ENCODE measurements at places on chromosomes 3 and 15.
A peak's percentile ranks its signal among the peaks of the same experiment; 100 is the strongest.

DNA sequence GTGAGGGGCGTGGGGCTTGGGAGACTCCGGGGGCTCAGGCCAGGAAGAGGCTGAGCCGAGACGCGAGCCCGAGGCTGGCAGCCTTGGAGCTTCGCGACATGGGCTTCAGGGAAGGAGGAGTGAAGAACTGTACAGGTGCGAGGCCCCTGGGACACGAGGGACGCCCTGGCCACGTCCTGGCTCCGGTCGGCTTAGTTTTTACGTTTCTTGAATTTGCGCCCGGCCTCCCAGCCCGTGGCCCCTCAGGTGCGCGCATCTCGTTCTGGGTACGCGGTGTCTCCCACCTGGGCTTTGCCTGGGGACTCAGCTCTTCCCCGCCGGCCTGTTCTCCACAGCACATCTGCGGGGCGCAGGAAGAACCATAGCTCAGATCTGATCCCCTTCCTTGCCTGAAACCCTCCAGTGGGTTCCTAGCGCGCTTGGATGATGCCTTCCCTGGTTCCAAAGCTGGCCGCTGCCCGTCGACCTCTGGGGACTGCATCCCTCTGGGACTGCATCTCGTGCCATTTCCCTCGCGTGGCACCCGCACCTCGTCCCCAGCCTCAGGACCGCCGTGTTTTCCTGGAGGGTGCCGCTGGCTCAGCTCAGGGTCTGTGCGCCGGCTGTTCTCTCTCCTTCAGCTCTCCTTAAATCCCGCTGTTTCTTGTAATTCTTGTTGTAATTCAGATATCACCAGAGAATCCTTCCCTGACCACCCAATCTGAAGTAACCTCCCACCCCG, 614 bp downstream of the CHCHD6 start:
- DNase-seq = peak; percentile 8

- no peak for DNase-seq
Observed at GRCh38 chr15:57056357-57056756, 137.9 kb downstream of the TCF12 start.

DNA sequence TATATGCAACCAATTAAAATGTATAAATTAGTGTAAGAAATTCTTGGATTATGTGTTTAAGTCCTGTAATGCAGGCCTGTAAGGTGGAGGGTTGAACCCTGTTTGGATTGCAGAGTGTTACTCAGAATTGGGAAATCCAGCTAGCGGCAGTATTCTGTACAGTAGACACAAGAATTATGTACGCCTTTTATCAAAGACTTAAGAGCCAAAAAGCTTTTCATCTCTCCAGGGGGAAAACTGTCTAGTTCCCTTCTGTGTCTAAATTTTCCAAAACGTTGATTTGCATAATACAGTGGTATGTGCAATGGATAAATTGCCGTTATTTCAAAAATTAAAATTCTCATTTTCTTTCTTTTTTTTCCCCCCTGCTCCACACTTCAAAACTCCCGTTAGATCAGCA, 65.4 kb upstream of the ACAD9 start:
- no peak for DNase-seq

DNA sequence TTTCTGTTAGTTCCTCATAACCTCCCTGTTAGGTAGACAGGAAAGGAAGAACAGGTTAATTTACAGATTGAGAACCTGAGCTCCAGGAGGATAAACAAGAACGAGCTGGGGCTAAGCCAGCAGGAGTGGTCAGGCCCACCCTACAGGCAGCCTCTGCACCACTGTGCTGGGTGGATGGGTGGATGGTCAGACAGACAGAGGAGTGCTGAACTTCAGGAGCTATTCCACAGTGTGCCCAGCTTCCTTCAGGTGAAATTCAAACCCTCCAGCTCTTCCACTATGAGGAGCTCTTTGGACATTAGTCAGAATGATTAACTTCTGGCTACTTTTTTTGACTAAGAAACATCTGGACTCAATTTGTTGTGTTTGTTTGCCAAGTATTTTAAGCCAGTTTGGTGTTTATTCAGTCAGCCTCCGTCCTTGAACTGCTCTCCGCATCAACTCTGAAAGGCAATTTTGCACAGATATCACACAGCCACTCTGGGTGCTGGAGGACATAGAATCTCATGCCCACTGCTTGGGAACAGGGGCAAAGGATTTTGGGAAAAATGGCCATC, 361.9 kb downstream of the CLSTN2 start:
- no peak for DNase-seq

GRCh38 chr3:32818229-32818969, 602 bp downstream of the TRIM71 start:
- DNase-seq = peak; percentile 42

DNA sequence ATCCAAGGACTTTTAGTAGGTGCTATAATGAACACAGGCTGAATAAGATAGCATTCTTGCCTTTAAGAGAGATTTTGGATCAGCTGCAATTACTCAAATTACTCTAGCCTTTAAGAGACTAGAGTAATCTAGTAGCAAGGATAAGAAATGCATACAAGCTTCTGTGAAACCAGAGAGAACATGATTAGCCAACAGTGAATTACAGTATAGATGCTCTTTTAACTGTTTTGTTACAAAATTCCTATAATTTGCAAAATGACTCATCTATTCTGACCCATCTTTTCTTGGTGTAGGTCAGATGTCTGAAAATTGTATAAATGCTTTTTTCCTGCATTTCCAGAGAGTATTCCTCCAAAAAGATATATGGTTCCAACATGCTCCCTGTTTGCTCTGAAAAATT, 66.9 kb downstream of the CEP63 start:
- no peak for DNase-seq

- no peak for DNase-seq
Observed at GRCh38 chr15:85499371-85499887, 119.0 kb downstream of the AKAP13 start.

GRCh38 chr3:131812433-131812832, 222.4 kb downstream of the CPNE4 start:
- no peak for DNase-seq

GRCh38 chr3:51975852-51976549, 1.1 kb downstream of the ABHD14A start:
- DNase-seq = peak; percentile 52

DNA sequence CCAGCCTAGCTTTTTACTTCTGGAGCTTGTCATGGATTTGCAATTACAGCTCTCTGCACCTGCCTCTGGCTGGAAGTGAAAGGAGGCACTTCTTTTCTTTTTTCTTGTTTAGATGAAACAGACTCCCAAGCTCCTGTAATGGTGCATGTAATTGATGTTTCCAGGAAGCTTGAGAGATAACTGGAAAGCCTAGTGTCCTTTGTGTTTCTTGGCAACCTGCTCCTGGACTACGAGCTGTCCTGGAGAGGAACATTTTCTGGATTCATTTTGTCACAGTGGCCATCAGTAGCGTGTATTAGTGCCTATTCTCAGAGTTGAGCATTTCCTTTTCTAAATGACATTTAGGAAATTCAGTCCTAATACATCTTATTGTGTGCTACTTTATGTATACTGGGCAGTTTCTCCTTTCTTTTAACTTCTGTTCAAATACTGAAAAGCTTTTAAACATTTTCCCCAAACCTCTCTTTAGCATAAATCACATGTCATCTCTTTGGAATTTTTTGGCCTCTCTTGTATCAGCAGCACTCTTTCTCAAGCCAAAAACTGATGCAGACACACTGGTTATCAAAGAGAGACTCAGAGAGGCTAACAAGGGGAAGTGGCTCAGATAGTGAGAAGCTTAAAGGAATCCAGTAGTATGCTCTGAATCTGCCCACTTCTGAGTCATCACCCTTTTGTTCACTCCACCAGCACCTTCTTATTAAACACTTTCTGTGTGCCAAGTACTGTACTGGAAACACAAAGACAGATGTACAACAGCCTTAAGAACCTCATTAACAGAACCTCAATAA, 62.6 kb upstream of the SLC2A2 start:
- peak; percentile 84 for DNase-seq

DNA sequence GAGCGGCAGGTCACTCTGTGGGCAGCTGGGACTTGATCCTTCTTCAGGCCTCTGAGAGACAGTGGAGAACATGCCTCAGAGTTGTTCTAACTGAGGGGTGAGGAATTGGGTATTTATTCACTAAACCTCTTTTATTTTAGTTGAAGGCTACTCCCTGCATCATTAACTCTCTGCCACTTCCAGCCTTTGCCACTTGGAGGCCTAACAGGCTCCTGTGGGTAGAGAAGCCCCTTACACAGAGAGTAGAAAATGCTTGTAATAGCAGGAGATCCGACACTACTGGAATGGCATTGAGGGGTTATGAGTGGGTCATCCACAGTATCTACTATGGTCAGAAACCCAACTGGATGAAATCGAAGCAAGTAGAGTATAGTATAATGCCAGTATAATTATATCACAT, 81.7 kb downstream of the RYR3 start:
- DNase-seq = no peak

DNA sequence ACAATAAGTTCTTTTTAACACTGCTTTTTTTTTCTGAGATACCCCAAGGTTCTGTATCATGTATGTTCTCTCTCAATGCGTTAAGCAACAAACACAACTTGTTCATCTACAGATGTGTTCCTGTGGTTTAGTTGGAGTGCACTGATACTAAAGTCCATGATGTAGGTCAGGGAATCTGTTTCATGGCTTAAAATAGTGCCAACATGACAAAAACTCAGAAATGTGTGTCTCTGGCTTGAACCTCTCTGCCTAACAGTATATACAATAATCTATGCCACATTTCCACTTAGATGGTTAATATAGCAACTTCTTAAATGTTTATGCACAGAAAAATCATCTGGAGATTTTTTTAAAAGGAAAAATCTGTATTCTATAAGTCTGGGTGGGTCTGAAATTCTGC, 51.1 kb downstream of the TM4SF18 start:
- no peak for DNase-seq

DNA sequence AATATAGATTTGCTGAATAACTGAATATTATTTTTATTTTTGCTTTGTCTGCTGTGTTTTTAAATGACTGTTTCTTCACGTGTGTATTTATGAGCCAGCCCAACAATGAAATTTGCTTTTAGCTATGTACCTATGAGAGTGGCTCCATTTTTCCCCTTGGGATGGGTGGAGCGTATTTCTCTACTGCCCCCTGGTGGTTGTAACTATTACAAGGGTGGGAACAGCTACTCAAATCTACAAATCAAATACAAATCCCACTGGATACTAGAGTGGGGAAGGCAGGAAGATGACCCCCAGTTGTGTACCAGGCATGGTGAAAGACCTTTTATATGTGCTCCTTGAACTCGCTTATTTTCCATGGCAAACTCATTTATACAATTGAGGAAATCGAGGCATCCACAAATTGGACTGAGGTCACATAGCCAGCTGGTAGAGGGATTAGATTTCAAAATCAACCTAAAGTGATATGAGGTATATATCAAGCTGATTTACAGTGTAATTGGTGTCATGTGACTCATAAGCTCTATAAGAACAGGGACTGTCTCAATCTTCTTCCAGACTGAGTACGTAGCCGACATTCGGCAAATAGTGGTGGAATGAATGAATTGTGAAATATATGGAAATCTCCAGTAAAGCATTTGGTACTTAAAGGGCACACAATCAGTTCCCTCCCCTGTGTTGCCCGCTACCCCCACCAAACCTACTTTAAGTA, 69.5 kb upstream of the VEPH1 start:
- DNase-seq = peak; percentile 57

- no peak for DNase-seq
Observed at GRCh38 chr15:57789225-57789624, 82.7 kb downstream of the POLR2M start.

- peak; percentile 11 for DNase-seq
Observed at GRCh38 chr3:119279101-119279554, 15.1 kb upstream of the ARHGAP31 start.

DNA sequence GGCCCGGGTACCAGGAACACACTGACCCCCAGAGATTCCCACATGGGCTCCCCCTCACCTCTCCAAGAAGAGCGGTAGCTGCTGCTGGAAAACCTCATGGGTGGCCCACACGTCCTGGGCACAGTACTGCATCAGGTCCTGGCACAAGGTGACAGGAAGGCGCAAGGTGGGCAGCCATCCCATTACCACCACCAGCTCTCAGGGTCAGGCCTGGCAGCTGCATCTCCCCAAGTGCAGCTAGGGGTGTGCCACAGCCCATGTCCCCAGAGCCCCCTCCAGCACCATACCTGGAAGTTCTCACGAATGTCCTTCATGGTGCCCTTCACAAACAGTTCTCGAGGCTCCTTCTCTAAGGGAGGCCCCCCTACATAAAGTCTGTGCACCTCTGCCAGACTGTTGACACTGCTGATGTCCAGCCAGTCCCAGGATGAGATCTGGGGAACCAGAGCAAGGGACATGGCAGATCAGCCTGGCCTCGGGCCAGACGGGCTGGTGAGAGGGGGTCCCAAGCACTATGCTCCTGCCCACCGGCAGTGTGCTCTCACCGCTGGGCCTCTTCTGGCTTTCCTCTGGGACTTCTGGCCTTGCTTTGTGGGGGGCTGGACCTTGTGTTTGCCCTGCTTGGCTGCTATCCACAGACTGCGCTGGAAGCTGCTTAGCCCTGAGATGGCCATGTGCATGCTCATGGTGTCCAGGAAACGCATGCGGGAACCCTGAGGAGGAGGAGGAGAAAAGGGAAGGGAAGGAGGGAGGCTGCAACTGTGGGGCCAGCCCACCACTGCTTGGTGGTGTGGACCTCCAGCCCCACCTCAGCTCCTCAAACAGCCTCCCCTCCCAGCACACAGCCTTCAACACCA, 6.0 kb downstream of the POLG start:
- no peak for DNase-seq

DNA sequence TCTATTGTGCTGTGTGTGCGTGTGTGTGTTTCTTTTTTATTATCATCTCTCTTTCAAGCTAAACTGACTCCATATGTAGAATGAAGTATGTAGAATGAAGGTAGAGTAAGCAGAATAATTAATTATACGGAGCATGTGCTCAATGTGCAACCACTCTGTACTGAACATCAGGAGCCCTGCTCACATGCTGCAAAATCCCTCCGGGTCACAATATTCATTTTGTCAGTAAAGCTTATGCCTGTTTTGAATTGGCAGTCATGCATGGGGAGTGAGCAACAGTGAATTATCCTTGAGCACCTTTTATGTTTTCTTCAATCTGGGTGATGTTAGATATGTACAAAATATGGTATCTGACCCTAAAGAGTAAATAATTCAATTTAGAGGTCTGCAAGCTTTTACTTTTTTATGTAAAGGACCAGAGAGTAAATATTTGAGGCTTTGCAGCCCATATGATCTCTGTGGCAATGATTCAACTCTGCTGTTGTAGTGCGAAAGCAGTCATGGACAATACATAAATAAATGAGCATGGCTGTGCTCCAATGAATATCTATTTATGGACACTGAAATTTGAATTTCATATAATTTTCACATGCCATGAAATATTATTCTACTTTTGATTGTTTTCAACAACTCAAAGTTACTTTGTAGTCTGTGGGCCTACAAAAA, 199.9 kb downstream of the VGLL3 start:
- DNase-seq = no peak

DNA sequence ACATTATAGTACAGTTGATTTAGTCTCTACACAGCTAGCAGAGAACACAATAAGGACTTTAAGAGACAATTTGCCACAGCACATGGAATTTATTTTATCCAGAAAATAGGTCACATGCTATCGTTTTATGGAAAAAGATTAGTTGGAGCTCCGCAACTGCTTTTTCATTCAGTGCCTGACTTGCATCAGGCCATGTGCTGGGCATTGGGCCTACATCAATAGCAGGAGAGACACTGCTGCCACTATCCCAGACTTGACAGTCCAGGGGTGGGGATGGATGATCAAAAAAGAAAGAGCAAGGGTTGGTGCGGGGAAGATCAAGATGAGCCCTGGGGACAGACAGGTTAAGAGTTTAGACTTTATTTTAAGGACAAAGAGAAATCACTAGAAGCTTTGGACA, 75.2 kb upstream of the C3orf80 start:
- no peak for DNase-seq

Measured in kidney tubule cell (primary cell).